ENCODE measurements at places on chromosomes 6 and 20.

DNA sequence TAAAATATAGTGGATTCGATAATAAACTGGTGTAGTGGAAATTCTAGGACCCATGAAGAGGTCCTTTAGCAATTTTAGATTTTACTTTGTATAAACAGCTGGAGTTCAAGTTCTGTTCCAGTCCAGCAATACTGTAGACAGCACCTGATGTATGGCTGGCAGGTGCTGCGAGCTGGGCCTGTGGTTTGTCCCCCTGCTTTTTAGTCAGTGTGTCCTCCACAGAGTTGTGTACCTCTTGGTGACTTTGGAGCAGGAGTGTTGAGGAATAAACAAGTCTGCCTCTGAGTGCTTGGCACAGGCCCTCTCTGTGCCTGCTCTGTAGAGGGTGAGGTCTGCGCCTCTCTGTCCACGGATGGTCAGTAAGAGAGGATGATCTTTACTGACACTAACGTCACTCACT, 13.8 kb downstream of the STX16 start:
- DNase-seq, result no peak

DNA sequence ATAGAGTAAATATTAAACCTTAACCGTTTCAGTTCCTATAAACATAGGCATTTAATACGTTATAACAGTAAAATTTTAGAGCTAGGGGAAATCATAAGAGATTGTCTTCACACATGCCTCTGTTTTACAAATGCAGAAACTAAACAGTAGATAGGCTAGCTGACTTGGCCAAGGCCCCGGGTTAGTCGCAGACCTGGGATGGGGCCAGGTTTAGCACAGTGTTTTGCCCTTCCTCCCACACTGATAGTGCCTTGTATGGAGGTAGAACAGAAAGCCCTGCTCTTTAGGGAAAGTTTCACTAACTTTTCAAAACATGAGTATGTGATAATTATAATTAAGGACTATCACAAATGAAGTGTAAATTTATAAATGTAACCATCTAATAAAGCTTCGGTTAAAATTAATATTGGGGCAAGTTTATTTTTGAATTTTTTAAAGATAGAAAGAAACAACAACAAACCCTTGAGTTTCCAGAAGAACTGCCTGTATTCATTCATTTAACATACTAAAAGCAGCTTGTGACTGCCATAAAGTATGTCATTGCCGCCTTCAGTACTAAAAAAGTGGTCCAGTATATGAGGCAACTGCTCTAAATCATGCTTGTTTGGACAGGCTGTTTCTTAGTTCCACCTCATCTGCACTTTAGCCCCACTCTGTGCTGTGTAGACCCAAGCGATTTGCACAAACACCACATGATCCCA, 62.5 kb upstream of the LOC128125822 start:
- DNase-seq, result peak; percentile 47

GRCh38 chr20:34768096-34768495, 57.4 kb downstream of the NCOA6 start:
- DNase-seq, result no peak

DNA sequence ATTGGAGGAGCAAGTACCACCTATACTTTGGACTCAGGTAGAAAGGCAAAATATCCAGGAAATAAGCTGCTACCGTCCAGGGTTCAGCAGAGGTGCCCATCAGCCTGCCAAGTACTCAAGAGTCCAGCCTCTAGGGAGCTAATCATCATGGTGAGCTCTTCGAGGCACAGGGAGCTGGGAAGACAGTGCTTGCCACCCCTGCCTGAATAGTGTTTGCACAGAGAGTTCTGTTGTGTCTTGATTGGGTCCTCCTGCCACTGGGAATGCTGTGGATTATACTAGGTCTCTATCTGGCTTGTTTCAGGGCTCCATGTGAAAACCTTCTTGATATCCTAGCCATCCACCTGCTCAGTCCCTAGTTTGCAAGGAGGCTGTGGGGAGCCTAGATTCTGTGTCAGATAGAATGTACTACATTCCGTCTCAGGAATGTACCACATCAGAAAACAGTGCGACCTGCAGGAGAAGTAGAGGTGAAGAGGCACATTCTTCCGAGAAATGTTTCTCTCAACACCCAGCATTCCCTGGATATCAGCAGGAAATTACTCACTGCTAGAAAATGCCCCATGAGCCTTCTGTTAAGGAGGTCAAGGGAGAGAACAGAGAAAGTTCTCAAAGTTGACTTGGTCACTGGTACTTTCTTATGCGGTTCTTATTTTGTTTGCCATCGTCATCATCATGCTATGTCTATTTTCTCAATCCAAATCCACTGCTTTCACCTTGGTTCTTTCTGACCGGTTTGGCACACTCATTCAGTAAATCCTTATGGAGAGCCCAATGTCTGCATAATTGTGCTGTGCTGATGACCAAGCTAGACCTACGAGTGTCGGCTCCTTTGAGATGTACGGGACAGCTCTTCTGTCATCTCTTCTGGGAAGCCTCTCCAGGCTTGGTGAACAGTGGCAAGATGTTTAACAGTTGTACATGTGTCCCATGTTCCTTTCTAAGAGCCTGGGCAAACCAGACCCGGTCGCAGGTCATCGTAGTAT, 30.7 kb downstream of the PTPN1 start:
- peak; percentile 64 for DNase-seq

GRCh38 chr6:161082215-161082614, 90.6 kb downstream of the MAP3K4 start:
- no peak for DNase-seq
